ENCODE measurements at places on chromosomes 6 and 20.
A peak's percentile ranks its signal among the peaks of the same experiment; 100 is the strongest.

- DNase-seq: no peak
Observed at GRCh38 chr6:26197636-26197932, 110.4 kb downstream of the HFE start.

GRCh38 chr6:134636186-134636799 is 313.6 kb downstream of the ALDH8A1 start:
- DNase-seq: no peak

- no peak for DNase-seq
Observed at GRCh38 chr6:138653435-138653834, 120.1 kb upstream of the CCDC28A start.

DNA sequence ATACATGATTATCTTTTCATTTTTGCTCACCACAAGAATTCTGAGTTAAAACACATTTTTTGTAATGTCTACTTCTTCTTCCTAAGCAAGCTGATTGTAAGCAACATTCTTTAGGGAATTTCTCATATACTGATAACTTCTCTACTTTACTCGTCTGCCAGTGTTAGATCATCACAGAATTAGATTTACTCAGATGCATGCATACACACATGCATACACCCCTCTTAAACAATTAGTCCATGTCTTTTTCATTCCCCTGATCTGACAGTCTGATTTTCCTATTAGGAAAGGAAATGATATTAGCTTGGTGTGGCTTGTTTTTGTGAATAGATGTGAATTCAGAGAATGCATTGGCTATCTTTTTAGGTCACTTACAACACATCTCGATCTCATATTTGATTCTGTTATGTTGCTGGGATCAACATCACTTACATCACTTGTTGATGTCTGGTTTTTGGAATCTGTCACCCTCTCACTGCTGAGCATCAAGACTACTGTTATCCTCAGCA is 91.4 kb downstream of the FIG4 start:
- DNase-seq: no peak

- no peak for DNase-seq
Observed at GRCh38 chr6:41779336-41779735, 364 bp downstream of the FRS3 start.

- no peak for DNase-seq
Observed at GRCh38 chr6:81831274-81831673, 78.8 kb upstream of the TENT5A start.

DNA sequence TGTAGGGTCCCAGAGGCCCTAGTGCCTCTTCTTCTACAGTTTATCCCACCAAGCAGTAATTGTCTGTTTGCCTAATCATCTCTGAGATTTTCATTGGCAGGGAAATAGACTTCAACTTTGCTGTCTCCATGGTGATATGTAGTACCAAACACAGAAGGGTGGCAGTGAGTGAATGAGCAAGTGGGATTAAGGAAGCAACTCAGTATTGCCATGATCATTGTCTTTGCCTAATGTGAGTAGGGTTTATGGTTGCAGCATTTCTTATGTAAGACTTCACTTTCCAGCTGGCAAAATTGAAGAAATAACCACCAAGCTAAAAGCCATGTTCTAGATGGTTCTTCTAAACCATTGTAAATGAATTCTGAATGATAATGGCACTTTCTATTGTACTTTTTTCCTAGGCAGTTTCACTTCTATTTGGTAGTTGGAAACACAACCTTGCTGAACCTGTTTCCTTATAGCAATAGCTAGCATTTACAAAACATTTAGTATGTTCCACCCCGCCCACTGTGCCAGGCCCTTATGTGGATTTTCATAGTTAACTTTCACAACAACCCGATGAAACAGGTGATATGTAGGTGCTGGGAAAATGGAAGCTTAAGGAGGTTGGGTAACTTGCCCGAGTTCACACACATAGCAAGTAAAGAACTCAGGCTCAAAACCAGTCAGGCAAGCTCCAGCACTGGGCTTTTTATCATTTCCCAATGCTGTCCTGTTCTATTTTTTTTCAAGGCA is 32.0 kb downstream of the ZC2HC1B start:
- DNase-seq: no peak

- DNase-seq: no peak
Observed at GRCh38 chr6:148885136-148885865, 138.5 kb downstream of the UST start.

- DNase-seq: no peak
Observed at GRCh38 chr6:158848490-158848895, 29.3 kb upstream of the EZR start.

GRCh38 chr6:163777716-163778115 is 363.2 kb downstream of the QKI start:
- no peak for DNase-seq

DNA sequence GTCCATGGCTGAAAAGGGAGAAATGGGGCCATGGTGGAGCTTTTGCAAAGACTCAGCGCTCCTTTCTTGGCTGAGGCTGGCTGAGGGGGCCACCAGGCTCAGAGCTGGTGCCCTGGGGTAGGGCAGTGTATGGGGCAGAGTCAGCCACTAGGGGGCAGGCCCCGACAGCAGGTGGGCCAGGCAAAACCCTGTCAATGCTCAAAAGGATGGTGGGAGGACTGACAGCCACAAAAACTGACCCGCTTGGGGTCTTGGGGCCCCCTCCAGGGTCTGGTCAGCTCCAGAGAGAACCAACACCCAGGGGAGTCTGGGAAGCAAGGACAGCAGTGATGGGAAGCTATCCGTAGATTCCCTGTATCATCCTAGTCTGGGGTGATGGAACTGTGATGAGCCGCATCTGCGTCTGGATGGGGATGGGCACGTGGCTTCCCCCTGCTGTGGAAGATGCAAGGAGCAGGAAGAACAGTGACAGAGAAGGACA is 306.9 kb downstream of the DHX35 start:
- peak; percentile 28 for DNase-seq

GRCh38 chr6:6224933-6225486 is 95.5 kb downstream of the F13A1 start:
- no peak for DNase-seq

- no peak for DNase-seq
Observed at GRCh38 chr20:20014659-20015058, 2.5 kb upstream of the NAA20 start.

DNA sequence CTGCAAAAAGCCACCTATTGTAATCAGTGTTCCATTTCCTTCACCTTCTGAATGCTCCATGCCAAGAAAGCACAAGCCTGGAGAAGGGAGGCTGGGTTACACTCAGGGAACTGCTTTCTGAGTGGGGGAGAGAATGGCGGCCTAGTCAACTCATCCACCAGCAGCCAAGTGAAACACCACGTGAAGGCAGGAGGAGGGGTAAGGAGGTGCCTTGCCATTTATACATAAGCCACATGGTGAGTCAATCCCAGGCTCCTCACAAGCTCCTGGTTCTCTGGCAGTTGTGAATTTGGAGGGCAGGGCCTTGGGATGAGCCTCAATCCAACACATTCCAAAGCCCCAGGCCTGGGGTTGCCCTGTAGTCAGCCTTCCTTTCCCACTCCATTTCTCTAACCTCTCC is 149.4 kb downstream of the CD24 start:
- no peak for DNase-seq

DNA sequence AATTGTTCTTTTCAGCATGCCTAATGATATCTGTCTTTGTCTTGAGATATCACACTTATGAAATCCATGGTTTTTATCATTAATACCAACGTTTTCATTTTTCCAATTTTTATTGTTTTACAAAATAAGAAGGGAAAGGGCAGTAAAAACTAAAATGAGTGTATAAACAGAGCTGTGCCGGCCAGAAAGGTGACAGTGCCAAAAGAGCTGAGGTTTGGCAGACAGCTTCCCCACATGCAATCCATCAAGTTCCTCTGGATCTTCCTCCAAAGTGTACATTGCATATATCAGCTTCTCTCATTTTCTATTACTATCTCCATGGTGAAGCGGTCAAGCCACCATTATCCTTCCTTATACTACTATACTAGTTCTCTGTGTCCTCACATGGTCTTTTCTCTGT is 10.1 kb upstream of the TMEM244 start:
- DNase-seq: no peak

GRCh38 chr20:49203746-49204145 is 15.5 kb upstream of the DDX27 start:
- DNase-seq: no peak

GRCh38 chr20:41004531-41005360 is 23.9 kb upstream of the TOP1 start:
- DNase-seq: no peak

- DNase-seq: peak; percentile 66
Observed at GRCh38 chr6:28258877-28259777, at the start of gene NKAPL. TSS of gene NKAPL (plus strand) at chr6:28259297. CDS start at chr6:28259372, 75 bp downstream.

DNA sequence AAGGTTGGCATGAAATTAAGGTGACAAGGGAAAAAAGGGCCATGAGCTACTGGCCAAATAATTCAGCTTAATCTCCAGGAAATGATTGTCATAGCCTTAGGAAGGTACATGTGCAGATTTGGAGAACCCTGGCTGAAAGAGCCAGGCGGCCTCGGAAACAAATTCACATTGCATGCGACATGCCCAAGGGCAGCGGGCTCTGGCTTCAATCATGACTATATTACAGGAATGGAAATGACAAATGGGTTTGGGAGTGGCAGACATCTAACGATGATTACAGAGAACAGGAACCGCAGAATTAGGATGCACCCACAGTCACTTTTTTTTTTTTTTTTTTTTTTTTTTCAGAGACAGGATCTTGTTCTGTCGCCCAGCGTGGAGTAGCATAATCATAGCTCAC is 112.4 kb upstream of the SALL4 start:
- DNase-seq: no peak

GRCh38 chr6:135707426-135707825 is 144.1 kb upstream of the PDE7B start:
- no peak for DNase-seq

GRCh38 chr6:73079611-73079955 is 145.7 kb downstream of the KHDC1L start:
- DNase-seq: peak; percentile 36

- DNase-seq: no peak
Observed at GRCh38 chr20:10509376-10509775, 74.3 kb downstream of the SLX4IP start.

GRCh38 chr6:38387461-38387860 is 252.3 kb downstream of the BTBD9 start:
- DNase-seq: no peak

GRCh38 chr6:18741741-18742140 is 354.6 kb downstream of the RNF144B start:
- DNase-seq: no peak

DNA sequence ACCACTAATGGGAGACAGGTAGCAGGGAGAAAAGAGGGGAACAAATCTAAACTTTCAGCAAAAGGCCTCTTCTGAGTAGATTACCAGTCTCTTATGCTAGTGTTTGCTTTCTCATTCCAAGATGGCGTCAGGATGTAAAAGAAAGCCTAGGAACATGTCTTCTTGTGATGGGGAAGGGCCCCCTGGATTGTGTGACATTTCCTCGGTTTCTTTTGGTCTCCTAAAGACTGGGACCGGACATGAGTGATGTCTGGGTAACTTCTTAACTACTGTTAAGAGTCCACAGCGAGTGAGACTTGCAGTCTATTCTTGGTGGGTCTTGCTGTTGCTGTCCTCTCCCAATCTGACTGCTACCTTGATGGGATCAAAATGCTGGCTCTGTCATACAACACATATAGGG is 60.3 kb downstream of the ADGRB3 start:
- no peak for DNase-seq

GRCh38 chr6:112443179-112444065 is 96.3 kb downstream of the RFPL4B start:
- no peak for DNase-seq

GRCh38 chr6:22023937-22024336 is 272.9 kb downstream of the PRL start:
- no peak for DNase-seq

DNA sequence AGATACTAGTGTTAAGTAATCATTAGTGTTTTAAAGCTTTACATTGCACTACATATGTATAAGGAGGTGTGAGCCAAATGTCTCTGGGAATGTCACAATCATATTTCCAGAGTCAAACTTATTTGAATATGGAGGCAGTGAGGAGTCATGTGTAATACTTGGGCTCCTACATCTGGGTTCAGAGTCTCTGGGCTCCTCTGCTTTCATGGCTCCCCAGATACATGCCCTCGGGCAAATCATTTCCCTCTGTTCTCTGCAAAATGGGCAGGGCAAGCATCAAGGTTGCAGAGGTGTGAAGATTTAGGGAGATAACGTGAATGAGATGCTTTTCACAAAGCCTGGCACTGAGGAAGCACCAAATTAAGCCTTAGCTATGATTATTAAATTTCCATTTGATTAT is 138.3 kb upstream of the SGK1 start:
- DNase-seq: no peak

DNA sequence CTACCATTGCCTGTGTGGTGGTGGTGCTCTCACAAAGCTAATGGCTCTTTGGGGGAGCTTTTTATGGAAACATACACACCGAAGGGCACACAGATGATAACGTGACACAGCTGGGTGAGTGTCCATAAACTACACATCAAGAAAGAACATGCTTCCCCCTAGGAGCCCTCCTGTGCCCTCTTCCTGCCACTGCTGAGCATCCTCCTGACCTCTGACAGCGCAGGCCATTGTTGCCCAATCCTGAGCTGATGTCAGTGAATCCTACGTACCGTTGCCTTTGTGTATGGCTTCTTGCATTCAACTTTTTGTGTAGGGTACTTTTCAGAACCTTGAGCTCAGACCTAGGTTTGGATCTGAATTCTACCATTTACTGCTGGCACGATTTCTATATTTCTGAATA is 65.8 kb upstream of the SLC22A1 start:
- no peak for DNase-seq

DNA sequence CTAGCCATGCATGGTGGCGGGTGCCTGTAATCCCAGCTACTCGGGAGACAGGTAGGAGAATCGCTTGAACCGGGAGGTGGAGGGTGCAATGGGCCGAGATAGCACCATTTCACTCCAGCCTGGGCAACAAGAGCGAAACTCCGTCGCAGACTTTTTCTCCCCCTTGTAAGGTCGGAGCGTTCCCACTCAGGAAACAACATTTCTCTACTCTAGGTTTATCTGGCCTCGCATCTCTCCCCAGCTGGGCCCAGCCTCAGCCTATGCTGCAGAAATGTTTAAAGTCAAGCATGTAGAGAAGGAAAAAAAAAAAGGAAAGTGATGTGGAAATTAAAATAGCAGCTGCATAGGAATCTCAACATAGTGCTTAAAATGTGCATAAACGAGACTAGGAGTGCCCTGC is 172.3 kb downstream of the TRIM27 start:
- no peak for DNase-seq

- DNase-seq: peak; percentile 37
Observed at GRCh38 chr6:101080597-101080996, 199.5 kb upstream of the ASCC3 start.

GRCh38 chr6:15400572-15401004 is 154.7 kb downstream of the JARID2 start:
- peak; percentile 38 for DNase-seq

GRCh38 chr20:38680500-38681306 is 43.6 kb upstream of the SLC32A1 start:
- peak; percentile 17 for DNase-seq

DNA sequence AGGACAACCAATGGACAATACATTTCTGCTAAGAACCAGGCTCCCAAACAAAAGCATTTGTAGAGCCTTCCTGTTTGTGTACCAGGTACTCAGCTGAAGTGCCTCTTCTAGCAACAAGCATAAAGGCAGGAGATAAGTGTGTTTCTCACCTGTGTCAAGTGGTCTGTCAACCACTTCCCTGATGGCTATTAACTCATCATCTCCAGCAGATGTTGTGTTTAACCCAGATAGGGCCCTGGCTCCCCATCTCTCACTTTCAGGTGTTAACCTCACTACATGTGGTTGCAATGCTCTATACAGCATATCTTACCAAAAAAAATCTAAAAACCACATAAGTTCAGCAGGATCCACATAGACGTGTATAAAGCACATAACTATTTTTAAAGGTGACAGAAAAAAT is 9.6 kb upstream of the IL17A start:
- DNase-seq: no peak
